Foreskin keratinocyte (primary cell): ENCODE measurements at places on chromosomes 2 and 18.

DNA sequence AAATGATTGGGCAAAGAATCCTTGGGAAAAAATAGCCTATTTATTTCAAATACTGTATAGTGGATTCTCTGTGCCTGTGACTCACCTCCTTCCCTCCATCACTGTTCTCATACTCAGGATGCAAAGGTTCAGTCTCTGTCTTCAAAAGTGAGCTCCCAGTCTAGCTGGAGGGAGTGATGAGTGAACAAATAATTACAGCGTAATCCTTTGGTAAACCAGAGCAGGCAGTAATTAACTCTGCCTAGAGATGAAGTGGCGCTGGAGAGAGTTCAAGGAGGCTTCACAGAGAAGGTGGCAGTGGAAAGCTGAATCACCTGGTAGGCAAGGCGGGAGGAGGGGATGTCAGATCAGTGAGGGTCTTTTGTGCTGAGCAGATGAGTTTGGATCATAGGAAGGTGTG is 6.5 kb downstream of the DGUOK start:
- no peak for DNase-seq

DNA sequence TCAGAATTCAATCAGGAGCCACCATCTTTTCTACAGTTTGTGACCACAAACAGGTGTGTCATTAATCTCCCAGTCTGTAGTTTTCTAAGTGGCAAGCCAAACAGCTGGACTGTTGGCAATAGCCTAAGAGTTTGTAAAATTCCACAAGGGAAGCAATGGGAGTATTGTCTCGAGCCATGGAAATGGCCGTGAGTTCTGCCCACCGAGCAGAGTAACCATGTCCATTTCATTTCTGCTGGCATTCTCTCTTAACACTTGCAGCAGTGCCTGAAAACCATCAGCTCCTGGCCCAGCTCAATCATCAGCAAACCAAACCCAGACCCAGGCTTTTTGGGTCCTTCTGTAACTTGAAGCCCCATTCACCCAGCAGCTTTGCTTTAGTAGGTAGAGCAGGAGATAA is 387.8 kb upstream of the CDH7 start:
- no peak for DNase-seq

DNA sequence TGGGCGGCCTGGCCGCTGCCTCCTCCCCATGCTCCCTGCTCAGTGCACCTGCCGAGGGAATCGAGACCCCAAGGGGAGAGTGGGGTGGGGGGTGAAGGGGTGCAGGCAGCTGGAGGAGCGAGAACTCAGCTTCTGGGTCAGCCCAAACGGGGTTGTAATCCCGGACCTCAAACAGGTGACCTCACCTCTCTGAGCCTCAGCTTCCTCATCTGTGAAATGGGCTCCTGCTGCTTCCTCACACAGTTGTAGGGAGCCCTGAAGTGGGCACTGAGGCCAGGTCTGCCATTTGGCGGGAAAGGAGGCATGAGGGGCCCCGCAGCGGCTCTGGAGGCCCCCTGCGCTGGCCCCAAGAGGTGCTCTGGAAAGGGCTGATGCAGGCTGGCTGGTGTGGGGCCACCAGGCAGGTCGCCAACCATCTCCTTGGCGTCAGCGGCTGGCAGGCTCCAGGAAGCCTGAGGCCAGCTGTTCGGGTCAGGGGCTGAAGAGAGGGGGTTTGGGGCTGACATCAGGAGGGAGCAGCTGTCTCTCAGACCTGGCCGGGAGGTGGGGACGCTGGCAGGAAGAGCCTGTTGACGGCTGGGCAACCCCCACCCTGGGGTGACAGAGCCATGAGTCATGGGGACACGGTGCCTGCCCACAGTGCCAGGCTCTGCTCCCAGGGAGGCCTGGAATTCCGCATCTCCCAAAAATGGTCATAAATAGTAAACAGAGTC is 4.9 kb downstream of the KLHL30 start:
- DNase-seq = peak; percentile 45

DNA sequence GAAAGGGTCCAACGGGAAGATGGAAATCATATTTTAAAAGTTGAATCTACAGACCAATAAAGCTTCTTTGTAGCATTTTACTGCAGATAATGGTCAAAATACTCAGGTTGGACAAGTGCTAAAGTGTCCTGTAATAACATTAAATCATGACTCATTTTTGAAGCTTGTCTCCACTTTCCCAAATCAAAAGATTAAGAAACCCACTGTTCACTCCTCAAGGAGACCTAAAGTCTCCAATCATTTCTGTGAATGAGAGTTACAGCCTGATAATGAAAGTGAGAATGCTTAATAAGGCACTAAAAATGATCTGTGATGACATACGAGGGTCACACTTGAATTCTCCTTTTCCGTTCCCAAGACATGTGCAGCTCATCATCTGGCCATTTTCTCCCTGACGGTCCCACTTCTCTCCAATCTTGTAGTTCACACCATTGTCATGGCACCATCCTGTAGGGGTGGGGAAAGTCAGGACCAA is 53.4 kb downstream of the ATIC start:
- peak; percentile 3 for DNase-seq

- no peak for DNase-seq
Observed at GRCh38 chr2:216016581-216016980, 3.2 kb upstream of the MREG start.
